ENCODE measurements at places on chromosomes 1 and 21. TPM values are rescaled to one million over a fixed set of nuclear protein-coding genes. Genes with fewer than 3 reads are reported as not detected.

DNA sequence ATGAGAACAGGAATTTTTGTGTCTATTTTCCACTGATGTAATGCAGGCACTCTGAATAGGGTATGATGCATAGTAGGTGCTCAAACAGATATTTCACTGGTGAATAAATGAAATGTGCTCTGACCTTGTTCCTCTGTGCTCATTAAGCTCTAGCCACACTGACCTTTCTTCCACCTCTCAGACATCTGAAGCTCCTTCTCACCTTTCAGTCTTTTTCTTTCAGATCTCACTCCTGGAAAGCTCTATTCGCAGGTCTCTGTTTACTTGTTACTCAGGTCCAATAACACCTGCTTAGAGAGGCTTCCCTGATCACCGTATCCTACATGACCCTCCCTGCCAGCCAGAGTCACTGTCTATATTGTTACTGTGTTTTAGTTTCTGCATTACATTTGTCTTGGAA lies 59.2 kb upstream of the IVNS1ABP start:
- DNase-seq = no peak

DNA sequence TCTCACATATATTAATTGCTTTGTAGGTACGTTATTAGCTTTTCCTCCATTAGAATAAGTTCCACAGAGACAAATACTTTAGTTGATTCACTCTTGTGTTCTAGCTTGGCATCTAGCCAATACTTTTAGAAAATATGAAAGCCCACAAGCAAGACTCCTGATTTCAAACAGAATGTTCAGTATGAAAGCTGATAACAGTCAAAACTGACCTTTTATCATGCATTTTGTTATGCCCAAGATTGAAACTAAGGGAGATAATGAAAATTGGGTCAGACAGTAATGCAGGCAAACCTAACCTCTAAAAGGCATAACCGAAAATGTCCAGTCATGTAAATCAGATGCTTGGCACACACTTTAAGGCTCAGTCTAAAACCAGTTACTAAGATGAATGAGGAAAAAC lies 61.7 kb downstream of the ERICH3 start:
- DNase-seq = no peak

GRCh38 chr1:19949016-19949415 lies 25.6 kb upstream of the PLA2G2E start:
- DNase-seq = no peak

DNA sequence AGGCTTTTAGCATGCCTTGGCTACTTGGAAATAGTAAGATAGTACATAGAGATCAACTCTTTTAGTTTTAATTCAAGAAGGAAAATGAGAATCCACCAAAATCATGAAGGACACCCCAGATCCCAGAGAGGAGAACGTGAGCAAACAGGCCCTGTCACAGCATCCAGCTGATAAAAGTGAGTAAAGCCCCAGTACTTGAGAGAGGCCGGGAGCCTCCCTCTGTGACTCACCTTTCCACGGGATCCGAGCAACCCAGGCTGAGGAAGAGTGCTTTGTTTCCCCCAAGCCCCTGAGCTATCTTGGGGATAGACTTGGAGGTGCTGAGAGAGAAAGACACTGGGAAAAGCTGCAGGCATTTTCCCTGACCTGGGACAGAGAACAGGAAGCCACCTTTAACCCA lies 238.6 kb downstream of the DUSP10 start:
- no peak for DNase-seq

DNA sequence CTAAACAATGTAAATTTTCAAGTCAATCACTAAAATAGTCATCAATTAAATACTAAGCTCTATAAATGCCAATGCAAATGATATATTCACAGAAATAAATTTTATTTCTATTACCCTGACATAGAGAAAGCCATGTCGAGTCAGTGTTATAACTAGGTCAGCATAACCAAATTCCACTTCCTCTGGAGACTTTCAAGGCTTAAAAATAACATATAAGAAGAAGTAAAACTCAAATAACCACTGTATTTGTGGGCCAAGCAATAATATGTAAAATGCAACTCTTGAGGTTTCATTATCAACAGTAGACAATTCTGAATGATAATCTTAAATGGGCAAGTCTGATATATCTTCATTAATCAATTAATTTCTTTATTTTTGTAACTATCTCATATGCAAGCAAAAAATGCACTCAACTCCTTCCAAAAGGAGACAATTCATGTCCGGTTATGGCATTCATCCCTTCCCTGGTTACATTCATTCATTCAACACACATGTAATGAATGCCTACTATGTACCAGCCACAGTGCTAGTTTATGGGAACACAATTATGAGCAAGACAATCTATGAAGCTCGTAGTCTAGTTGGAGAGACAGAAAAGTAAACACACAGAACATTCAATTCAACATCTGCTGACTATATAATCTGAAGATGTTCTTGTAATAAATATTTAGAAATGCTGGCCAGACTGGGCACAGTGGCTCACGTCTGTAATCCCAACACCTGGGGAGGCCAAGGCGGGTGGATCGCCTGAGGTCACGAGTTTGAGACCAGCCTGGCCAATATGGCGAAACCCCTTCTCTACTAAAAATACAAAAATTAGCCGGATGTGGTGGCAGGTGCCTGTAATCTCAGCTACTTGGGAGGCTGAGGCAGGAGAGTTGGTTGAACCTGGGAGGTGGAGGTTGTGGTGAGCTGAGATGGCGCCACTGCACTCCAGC lies 37.1 kb upstream of the CAP1 start:
- no peak for DNase-seq

DNA sequence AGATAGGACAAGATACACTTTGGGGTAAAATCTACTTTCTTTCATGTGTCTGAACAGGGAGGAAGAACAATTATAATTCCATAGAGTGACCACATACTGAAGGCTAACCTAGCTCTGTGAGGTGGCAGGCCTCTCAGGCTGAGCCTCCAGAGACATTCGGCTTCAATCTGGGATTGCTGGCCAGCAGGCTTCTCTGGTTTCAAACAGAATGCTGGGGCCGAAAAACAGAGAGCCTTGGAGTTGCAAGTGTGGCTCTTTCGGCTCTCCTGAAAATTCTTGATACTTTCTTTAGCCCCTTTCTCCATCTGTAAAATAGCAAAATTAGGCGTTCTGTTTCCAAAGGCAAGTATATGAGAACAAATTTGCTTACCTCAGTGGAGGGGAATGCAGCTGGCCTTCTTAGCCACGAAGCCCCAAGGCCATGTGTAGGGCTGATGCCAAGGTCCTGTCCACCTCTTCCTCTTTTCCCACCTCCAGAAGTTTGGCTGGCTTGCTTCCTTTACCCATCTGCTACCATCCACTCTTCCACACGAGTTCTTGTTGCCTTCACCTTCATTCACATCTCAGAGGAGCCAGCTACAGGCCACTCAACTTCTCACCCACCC lies 30.0 kb upstream of the UBE2U start:
- DNase-seq = no peak

- no peak for DNase-seq
Measured at GRCh38 chr21:14690886-14691285, 144.8 kb upstream of the SAMSN1 start.

- DNase-seq = no peak
Measured at GRCh38 chr1:41399145-41399795, 38.0 kb downstream of the FOXO6 start.

DNA sequence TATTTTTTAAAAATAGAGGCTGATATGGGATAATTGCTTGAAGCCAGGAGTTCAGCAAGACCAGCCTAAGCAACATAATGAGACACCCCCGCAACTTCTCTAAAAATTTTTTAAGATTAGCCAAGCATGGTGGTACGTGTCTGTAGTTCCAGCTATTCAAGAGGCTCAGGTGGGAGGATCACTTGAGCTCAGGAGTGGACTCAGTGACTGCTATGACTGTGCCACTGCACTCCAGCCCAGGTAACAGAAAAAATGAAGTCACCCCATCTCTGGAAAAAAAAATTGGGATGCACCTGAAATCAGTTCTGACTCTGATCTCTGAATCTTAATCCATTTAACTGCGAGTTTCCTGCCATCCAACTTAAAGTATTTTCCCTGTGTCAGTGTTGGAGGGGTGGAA lies 124.2 kb downstream of the MRPS6 start:
- DNase-seq = no peak

- DNase-seq = peak; percentile 80
Measured at GRCh38 chr21:41879190-41879998, at the start of gene PRDM15. TSS of gene PRDM15 (minus strand) at chr21:41879344. CDS start at chr21:41860363, 18,981 bp downstream.

DNA sequence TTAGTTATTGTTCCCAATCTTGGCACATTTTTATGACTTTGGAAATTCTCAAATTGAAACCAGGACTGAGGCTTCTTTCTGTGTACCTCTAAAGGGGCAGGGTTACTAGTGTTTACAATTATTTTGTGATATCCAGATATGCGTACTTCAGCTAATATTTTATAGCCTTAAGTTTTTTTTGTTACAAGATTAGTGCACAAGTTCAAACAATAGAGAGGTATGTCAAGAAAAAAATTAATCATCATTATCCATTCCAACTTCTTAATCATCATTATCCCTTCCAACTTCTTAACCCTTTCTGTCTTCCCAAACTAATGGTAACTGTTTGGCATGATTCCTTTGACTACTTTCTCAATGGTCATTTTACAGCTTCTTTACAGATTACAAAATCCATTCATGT lies 272.9 kb upstream of the C1orf105 start:
- no peak for DNase-seq

DNA sequence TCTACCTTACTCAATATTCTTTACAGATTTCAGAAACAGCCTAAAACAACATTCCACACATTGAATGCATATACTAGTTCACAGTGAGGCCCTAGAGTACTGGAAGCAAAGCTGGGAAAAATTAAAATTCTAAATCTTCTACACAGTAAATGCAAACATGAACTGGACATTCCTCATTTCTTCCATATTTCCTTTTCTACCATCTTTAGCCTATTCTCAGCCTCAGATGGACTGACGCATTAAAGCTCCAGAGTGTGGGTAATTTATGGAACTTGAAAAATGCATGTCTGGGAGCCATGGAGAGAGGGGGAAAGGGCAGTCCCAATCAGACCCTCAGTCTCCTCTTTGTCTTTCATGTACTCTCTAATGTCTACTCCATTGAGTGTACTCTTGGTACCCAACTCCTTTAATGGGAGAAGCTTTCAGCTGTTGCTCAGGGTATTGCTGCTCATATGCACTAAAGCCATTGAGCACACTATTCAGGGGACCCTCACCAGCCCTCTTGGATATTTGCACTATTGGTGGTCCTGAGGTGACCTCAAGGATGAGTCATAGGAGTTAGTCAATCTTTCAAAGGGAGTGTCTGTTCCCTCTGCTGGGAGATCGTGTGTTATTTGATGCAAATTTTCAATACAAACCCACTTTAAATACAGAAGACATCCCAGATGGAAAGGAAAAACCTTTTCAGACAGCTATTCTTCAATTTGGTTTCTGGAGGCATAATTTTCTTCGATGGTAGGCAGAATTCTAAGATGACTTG lies 83.3 kb upstream of the KCNJ15 start:
- DNase-seq = no peak

DNA sequence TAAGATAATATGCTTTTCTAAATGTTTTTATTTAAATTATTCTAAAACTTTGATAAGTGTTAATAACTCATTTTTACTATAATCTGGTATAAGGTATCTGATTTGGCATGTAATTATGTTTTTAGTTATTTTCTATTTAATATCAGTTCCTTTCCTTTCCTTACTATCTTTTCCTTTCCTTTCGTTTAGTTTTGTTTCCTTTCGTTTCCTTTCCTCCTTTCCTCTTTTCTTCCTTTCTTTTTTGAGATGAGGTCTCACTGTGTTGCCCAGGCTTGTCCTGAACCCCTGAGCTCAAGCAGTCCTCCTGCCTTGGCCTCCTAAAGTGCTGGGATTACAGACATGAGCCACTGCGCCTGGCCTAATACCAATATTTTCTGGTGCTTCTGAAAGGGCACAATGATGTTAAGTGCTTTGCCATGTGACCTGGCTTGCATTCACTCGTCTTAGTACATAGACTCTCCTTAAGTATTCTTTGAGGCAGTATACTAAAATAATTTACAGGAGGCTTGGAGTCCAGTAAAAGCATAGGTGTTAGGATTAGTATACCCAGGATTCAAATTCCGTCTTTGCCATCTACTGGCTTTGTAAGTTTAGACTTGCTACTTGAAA lies 18.7 kb downstream of the MIER1 start:
- DNase-seq = no peak

- no peak for DNase-seq
Measured at GRCh38 chr21:44762221-44763049, 39.2 kb downstream of the UBE2G2 start.

DNA sequence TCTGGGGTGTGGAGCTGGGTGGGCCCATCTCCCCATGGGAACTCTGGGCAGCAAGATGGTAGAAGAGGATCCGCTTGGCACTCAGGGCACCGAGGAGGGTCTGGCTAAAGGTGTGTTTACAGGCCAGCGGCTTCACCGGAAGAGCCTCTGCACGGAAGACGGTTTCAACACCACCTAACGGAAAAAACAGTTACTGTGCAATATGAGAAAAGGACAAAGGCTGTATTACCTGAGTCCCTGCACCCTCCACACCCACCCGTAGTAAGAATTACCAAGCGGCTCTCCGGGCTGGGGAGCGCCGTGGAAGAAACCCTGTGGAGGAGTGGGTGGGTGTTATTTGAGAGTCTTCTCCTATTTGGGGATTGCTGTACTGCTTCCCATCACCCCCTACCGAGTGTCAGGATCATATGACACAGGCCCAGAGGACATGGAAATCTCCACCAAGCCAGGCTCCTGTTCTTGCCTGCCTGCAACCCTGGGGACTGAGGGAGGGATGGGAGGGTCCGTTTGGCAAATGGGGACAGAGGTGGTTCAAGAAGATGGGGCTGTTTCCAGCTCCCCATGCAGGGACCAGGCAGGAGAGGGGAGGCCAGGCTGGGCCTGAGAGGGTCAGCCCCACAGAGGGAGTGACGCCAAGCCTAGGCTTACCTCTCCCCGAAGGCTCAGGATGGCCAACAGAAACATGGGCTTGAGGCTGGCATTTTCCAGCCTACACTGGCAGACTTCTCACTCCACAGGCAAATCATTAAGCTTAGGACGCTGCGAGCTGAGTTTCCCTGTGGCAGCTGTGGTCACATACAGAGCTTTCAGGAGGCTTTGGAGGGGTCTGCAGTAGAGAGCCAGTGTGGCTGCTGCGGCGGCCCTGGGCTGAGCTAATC lies 203.5 kb upstream of the TMEM51 start:
- DNase-seq = no peak

- no peak for DNase-seq
Measured at GRCh38 chr1:109850194-109850593, 60.5 kb upstream of the CSF1 start.

Gene OR2T11
- total RNA-seq = not detected

Gene ANKRD13C
- 17.8 TPM for total RNA-seq

Gene PIK3R3
- total RNA-seq = 3.5 TPM

Gene CSDE1
- total RNA-seq = 383 TPM

Gene HFM1
- 2.4 TPM for total RNA-seq

Gene ATP1A4
- total RNA-seq = under 0.01 TPM

Data from hematopoietic multipotent progenitor cell (in vitro differentiated cells).